ENCODE measurements at places on chromosomes 2 and 18.

DNA sequence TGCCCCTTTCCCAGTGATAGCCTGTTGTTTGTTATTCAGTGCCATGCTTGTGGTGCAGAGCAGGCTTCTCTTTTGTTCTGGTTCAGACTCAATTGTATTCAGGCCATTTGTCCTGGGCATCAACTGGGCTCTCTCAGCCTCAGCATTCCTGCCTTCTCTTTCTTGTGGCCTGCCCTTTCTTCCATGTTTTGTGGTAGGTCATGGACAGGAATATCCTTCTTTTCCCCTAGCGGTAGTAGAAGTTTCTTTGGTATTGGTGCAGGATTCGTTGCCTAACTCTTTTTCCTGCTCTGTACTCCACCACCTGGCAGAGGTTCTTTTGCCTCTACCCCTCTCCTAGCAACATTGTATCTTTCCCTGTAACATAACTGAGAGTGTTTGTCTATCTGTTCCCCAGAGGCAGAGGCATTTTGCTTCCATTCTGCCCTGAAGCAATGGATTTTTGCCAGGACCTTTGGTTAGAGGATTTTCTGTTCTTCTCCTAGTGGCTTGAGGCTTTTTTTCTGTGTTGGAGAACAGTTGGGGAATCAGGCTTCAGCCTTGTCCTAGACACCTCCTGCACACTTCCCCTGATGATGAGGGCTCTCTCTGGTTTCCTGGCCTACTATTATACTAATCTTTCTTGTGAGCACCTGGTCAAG lies 68.5 kb downstream of the NCOA1 start:
- DNase-seq, result no peak

GRCh38 chr2:74179063-74179865 lies 585 bp upstream of the MOB1A start:
- peak; percentile 1 for DNase-seq

DNA sequence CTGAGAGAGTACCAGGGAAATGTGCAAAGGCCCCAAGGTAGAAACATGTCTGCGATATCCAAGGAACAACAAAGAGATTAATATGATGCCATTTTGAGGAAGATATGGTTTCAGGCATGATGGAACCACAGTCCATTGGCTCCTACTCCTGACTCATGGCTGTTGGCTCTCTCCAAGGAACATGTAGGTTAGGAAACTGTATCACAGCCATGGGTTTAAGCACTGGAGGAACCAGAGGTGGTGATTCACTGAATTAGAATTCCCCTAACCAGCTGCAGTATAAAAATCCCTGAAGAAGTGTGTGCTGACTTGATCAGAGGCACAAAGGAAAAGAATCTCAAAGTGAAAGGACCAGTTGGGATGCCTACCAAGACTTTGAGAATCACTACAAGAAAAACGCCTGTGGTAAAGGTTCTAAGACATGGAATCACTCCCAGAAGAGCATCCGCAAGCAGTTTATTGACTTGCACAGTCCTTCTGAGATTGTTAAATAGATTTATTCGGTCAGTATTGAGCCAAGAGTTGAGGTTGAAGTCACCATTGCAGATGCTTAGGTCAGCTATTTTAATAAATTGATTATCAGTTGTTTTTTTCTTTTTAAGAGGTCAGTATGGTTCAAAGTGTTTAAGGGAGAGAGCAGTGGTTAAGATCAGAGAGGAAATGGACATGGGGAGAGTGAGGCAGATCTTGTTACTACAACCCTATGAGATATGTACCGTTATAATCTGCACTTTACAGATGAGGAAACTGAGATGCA lies 110.7 kb upstream of the OTX1 start:
- DNase-seq, result no peak

DNA sequence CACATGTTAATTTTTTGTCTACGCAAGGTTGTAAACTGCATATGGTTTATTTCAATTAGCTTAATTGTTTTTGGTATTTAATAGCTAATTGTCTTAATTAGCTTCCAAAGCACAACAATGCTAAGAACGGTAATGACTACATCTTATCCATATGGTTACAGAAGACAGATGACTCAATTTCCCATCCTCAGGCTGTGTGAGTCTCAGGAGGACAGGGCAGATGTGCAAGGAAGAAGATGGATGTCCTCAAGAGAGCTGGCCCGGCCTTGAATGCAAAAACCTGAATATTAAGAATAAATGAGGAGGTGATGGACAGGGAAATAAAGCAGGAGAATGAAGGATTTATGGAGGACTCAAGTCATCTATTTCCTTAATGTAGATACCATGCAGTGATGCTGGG lies 31.4 kb downstream of the SLC4A3 start:
- no peak for DNase-seq

GRCh38 chr18:49481317-49481716 lies 5.7 kb downstream of the C18orf32 start:
- no peak for DNase-seq

- DNase-seq, result peak; percentile 55
Observed at GRCh38 chr2:130920415-130921163, 83.9 kb downstream of the ARHGEF4 start.

DNA sequence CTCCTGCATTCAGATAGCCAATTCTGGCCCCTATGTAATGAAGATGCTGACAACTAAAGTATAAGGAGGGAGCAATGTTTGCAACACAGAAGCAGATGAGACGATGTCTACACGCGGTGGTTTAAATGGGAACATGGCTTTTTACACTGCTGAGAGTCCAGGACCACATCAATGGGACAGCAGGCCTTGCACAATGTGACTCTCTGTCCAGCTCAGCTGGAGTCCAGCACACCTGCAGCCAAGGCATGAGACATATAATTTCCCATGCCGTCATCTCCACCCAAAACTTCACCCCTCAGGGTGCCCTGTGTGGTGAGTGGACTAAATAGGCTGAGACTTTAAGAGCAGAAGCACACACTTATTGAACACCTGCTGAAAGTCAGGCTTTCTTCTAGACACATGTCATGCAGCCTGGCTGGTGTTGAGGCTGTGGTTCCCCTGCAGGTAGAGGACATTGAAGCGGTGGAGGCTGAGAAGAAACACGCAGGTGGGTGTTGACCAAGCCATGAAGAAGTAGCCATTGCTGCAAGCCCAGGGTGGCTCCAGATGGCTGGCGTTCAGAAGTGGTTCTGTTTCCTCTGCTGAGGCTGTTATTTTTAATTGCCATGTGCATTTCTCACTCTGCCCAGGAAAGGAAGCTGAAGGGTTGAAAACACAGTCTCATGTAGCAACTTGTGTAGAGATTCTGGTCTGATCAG lies 345.6 kb downstream of the MYCN start:
- DNase-seq, result no peak

DNA sequence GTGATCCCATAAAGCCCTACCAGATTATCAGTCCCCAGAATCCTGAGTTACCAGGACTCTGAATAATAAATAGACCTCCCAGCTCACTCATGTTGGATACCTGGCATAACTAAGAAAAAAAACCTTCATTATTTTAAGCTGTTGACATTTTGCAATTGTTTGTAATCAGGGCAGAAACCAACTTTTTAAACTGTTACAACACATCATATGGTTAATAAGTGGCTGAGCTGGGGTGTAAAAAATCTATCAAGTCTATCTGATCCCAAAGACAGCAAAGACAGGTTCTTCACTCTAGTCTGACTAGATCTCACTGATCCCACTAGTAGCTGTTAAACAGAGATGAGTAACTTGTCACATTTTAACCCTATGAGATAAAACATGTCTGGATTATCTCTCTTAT lies 370.3 kb downstream of the RIT2 start:
- no peak for DNase-seq

DNA sequence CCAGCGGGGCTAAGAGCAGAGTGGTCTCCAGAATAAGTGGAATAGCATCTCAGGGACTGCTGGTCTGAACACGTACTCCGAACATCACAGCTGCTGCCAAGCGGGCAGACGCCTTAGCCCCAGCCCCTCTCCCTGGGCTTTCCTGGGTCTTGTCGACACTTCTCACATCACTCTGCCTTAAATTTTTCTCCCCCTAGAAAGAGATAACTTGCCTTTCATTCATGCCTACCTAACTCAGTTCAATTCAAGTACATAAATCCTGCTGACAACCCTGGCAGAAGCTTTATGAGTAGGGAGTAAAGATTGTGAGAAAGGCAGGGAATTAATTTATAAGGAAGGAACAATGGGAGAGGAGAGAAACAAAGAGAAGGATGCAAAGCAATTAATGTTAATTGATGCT lies 202.9 kb upstream of the TNP1 start:
- no peak for DNase-seq

Data from CD4-positive, alpha-beta T cell treated with Interleukin-6 for 4 hours (primary cell).